ENCODE measurements at places on chromosomes 2 and 18.

DNA sequence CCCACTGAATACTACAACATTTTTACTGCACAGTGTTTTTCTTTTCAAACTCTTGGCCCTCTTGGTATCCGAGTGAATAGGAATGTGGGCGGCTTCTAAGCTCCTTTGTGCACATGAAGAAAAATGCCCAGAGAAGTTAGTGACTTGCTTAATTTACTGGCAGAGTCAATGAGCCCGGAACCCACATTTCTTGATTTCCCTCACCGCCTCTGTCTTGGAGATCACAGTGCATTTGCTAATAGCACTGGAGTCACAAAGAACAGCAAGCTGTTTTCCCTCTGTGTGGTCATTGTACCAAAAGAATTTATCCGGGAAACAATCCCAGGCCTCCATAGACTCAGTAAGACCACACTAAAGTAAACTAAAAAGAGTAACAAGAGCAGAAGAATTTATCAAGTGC lies 18.9 kb downstream of the STON1 start:
- DNase-seq = no peak

DNA sequence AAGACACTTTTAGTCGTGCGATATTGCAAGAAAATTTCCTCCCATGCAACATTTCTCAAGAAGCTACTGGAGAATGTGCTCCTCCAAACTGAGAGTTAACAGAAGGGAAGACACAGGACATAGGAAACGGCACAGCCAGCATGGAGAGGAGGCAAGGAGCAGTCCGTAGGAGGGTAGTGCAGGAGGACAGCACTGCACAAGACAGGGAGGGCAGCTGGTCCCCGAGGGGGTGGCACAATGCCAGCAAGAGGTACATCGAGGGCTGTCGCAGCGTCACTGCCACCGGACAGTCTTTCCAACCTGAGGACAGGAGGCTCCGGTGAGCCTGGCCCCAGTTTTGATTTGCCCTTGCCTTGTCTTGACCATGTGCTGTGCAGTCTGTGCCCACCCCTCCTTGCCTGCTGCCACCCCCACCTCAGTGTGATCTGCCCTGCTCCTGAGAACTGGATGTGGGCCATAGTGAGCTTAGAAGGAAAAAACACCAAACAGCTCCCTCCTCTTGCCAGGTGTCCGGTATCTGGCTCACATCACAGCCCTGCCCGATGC lies 81.6 kb upstream of the LAPTM4A start:
- DNase-seq = no peak

DNA sequence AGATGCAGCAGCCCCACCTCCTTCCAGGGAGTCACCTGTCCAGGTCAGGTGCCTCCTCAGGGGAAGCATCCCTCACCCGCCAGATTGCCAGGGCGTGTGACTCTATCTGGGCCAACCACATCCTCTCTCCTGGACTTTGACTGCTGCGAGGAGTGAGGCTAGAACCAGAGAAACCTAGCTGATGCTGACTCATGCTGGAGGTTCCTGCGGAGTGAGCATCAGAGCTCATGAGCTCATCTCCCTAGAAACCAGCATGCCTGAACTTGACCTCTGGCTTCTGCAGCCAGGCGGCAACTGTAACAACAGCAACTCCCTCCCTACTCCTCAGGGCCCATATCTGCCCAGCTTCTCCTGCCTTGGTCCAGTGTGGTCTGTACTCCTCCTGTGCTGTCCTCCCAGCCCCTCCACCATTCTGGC lies 28.3 kb upstream of the NT5DC4 start:
- peak; percentile 83 for DNase-seq

GRCh38 chr2:139685090-139685983 lies 905.1 kb upstream of the NXPH2 start:
- DNase-seq = no peak

DNA sequence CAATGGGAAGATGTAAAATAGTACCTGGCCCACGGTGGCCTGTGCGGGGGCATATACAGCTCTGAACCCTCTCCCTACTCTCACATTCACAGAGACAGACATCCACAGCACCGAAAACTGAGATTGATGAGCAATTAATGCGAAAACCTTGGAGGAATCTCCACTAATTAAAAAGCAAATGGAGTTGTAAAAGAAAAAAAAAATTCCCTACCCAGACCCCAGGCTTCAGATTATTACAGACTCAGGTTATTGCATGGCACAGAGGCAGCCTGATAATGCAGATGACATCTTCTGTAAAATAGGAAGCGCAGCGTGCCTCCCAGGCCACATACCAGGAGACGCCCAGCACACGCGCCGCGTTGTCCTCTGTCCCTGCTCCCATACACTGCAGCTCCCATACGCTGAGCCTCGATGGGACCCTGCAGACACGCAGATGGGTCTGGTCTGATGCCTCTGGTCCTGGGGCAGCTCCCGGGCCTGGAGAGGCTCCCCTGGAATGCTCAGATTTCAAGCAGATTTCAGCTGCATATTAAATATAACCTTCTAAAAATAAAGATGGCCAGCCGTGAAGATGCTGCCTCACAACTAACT lies 496.1 kb upstream of the MYT1L start:
- DNase-seq = no peak

DNA sequence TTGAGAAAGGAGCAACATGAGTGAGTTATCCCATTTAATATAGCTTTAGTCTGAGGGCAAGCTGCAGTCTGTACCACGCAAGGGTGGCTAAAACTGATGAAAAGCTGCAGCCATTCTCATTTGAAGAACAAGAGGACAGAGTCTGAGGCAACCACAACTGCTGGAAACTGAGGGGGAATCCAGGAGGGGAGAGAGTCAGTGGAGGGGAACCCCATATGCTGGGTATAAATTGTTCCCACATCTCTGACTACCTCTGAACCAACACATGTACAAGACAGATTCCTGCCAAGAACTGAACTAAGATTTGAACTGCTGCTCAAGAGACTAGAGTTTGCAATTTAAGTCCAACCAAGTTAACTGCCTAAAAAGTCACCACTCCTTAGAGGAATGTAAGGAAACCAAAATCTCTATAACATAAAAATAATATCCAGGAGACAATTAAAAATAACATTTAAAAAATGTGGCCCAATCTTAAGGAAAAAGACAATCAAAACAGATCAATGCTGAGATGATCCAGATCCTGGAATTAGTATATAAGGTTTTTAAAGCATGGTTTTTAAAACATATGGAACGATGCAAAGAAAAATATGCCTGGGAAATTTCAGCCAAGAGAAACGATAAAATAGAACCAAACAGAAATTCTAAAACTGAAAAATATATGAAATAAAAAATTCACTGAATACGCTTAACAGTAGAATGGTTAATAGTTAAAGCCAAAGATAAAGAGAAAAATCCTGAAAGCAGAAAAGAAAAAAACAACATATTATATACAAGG lies 11.2 kb downstream of the CWC22 start:
- peak; percentile 23 for DNase-seq

- DNase-seq = no peak
Measured at GRCh38 chr2:233265899-233266431, 14.5 kb downstream of the ATG16L1 start.

DNA sequence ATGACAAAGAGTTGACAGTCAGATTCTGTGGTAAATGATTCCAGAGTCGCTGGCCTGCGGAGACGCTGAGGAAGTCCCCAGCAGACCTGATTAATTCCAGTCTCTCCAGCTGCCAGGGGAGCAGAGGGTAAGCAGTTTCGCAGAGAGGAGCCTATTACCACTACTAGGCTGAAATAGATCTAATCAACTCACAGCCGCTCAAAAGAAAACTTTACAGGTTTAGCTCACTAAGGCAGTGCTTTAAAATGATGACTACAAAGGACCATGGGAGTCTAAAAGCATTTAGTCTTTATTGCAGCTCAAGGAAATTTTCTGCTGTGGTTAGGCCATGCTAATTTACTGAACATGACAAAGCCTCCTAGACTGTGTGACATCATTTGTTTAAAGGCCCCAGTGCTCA lies 445.6 kb upstream of the POU3F3 start:
- no peak for DNase-seq

DNA sequence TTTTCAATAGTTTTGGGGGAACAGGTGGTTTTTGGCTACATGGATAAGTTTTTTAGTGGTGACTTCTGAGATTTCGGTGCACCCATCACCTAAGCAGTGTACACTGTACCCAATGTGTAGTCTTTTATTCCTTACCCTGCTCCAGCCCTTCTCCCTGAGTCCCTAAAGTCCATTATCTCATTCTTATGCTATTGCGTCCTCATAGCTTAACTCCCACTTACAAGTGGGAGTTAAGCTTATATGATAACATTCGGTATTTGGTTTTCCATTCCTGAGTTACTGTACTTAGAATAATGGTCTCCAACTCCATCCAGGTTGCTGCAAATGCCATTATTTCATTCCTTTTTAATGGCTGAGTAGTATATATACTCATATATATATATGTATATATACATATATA lies 90.9 kb upstream of the ACSL3 start:
- no peak for DNase-seq

GRCh38 chr2:161028581-161028980 lies 131.6 kb upstream of the TANK start:
- DNase-seq = peak; percentile 3

GRCh38 chr2:171512014-171512413 lies 10.3 kb upstream of the CYBRD1 start:
- DNase-seq = no peak

GRCh38 chr2:218369330-218369729 lies 12.7 kb downstream of the CATIP start:
- DNase-seq = no peak

GRCh38 chr2:121287146-121287798 lies 2.3 kb upstream of the TFCP2L1 start:
- DNase-seq = no peak

DNA sequence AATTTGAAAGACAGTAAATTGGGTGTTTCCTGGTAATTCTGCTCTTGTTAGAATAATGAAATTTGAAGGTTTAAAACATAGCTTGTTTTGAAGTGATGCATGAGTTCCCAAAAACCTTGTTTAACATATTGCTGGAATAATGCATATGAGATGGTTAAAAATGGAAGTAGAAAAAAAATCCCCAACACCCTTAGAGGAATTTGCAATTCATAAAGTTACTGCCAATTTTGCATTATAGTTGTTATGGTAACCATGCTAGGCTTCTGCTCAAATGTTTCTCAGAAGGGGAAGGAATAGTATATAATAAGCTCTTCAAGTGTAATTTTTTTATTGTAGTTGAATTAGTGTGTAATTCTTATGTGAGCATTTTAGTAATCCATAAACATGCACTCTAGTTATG lies 49.1 kb downstream of the FASTKD2 start:
- no peak for DNase-seq

DNA sequence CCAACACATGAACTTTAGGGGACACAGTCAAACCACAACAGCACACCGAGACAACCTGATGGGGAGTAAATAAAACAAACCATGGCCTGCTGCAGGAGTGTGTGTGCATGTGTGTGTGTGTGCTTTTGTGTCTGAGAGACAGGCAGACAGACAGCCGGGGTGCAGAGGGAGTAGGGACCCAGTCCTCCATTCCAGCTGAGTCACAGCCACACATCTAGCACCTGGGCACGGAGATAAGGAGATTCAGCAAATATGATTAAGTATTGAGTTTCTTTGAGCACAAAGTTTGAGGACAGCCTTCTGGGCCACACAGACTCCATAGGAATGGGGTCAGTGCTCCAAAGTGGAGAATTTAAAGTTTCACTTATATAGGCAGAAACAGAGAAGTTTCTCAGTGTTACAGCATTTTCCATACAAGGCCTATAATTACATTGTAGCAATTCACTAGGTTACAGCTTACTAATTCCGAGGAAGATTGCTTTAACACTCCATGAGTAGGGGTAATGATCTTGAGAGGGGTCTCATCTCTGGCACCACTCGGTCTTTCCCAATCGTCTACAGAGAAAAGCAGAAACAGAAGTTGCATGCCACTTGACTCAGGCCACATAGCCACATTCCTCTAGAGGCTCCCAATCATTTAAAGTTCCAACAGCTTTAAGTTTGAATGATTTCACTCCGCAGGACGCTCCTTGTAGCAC lies 30.8 kb upstream of the PRLH start:
- no peak for DNase-seq

- DNase-seq = no peak
Measured at GRCh38 chr2:138877421-138877820, 97.2 kb upstream of the NXPH2 start.

DNA sequence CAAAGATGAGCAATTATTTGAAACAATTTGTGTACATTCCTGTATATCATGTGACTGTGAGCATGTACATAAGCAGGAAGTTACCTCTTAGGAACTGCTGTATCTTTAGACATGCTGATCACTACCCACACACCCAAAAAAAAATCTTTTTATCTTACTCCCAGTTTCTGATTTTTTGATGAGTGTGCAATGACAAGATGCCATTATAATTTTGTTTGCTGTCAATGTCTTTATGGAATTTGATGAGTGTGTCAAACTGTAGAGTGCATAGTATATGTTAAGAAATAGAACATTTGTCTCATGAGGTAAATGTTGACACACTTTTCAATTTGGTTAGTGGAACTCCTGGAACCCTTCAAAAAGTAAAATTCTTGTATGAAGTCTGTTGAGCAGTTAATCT lies 84.0 kb upstream of the TMEFF2 start:
- no peak for DNase-seq

- DNase-seq = no peak
Measured at GRCh38 chr18:9552191-9552590, 62.2 kb downstream of the PPP4R1 start.

- DNase-seq = no peak
Measured at GRCh38 chr2:66561645-66562303, 126.8 kb downstream of the MEIS1 start.

- DNase-seq = no peak
Measured at GRCh38 chr2:100189387-100189786, 47.0 kb upstream of the AFF3 start.

DNA sequence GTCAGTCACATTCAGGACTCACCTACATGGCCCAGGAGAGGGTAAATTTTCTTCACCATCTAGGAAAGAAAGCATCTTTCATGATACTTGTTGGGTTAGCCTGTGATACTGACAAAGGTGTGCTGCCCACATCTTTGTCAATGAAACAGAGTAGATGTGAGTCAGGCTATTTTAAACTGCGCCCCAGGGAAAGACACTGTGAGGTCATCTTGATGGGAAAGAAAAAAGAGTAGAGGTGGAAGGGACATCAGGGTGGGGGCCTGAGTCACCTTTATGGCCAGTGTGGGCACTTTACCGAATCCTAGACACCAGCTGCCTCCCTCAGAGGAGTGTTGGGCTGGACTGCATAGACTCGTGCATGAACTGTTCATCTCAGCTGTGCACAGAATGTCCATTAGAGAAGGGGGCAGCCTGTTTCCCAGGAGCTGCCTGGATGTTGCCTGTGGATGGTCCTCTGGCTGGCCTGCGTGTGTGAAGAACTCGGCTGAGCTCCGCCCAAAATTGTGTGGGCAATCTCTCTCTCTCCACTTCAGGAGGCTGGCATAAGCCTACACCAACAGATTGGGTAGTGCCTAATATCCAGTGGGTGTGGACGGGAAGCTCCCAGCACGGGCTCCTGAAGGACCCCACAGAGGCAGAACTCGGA lies 278.7 kb upstream of the PXDN start:
- no peak for DNase-seq

DNA sequence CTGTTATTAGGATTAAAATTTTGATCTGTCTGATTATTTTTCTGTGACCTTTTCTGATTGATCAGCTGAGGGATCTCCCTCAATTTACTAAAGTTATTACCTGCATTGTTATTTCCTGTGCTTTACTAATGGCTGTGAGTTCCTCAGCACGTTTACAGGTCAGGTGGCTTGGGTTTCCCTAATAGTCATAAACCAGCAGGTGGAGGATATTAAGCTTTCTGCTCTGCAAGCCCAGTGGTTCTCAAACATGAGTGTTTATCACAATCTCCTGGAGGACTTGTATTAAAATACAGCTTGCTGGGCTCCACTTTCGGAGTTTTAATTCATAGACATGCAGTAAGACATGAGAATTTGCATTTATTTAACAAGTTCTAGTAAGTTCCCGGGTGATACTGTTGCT lies 22.4 kb upstream of the UGP2 start:
- DNase-seq = no peak
